Airway epithelial cell (primary cell): ENCODE measurements at places on chromosomes 2 and 18. TPM values are rescaled to one million over a fixed set of nuclear protein-coding genes. Genes with fewer than 3 reads are reported as not detected.

Gene HOXD11
- total RNA-seq: not detected in 2 replicates

Gene DSC3
- total RNA-seq: 129 and 148 TPM in 2 replicates

Gene IL1RN
- total RNA-seq: 163 and 193 TPM in 2 replicates

Gene CMPK2
- not detected in 2 replicates for total RNA-seq

Gene FAM237A
- total RNA-seq: not detected in 2 replicates

Gene ATP6V1B1
- total RNA-seq: not detected in 2 replicates

Gene CROCC2
- total RNA-seq: not detected in 2 replicates

Gene GKN1
- total RNA-seq: not detected in 2 replicates

Gene TAF4B
- 3.8 and 4.1 TPM in 2 replicates for total RNA-seq

Gene DSG1
- total RNA-seq: 46.9 and 48.9 TPM in 2 replicates

Gene DNAJC5G
- not detected in 2 replicates for total RNA-seq

Gene PLCD4
- total RNA-seq: 2.6 and 3.1 TPM in 2 replicates

Gene CAVIN2
- 4.9 and 7.9 TPM in 2 replicates for total RNA-seq

Gene DUSP2
- total RNA-seq: 4.9 and 6.5 TPM in 2 replicates

Gene MALL
- total RNA-seq: 126 and 169 TPM in 2 replicates

Gene GTF2A1L
- not detected in 2 replicates for total RNA-seq

Gene DPP10
- total RNA-seq: not detected in 2 replicates

Gene C2orf92
- 0.60 and 0.85 TPM in 2 replicates for total RNA-seq

Gene CHRND
- not detected in 2 replicates for total RNA-seq

Gene FBXO36
- total RNA-seq: 3.3 and 4.0 TPM in 2 replicates

Gene CRYGD
- total RNA-seq: not detected in 2 replicates

Gene MATN3
- total RNA-seq: 0.70 and 1.2 TPM in 2 replicates

Gene HRH4
- 0.07 TPM in 1 of 2 replicates, not detected in the other for total RNA-seq

Gene KIAA2012
- total RNA-seq: not detected in 2 replicates

Gene COLEC11
- total RNA-seq: not detected in 2 replicates

Gene CNGA3
- not detected in 2 replicates for total RNA-seq

Gene ZNF521
- total RNA-seq: 0.21 TPM in 1 of 2 replicates, not detected in the other

Gene PROKR1
- total RNA-seq: not detected in 2 replicates

Gene UCN
- total RNA-seq: 0.49 and 1.7 TPM in 2 replicates

Gene SIGLEC15
- total RNA-seq: 0.07 TPM in 1 of 2 replicates, not detected in the other

Gene BCL2
- total RNA-seq: 0.78 and 2.7 TPM in 2 replicates

Gene CHST10
- total RNA-seq: 3.7 and 4.6 TPM in 2 replicates

Gene RGPD6
- 6.2 and 11.9 TPM in 2 replicates for total RNA-seq

Gene IFIH1
- 5.2 and 8.0 TPM in 2 replicates for total RNA-seq

Gene WNT10A
- total RNA-seq: 13.2 and 16.2 TPM in 2 replicates

Gene GALNT14
- 22.8 and 28.1 TPM in 2 replicates for total RNA-seq

Gene HDAC4
- 5.4 and 19.3 TPM in 2 replicates for total RNA-seq

Gene RSAD2
- total RNA-seq: not detected in 2 replicates

Gene TUBB8B
- total RNA-seq: not detected in 2 replicates

Gene IL1RL1
- 0.56 and 1.1 TPM in 2 replicates for total RNA-seq

Gene POTEC
- not detected in 2 replicates for total RNA-seq

Gene SPOPL
- total RNA-seq: 5.4 and 8.5 TPM in 2 replicates

Gene TWIST2
- total RNA-seq: 10.0 and 14.7 TPM in 2 replicates

Gene DSC2
- total RNA-seq: 90.3 and 116 TPM in 2 replicates

Gene GRHL1
- total RNA-seq: 33.9 and 50.1 TPM in 2 replicates

Gene LYG1
- total RNA-seq: not detected in 2 replicates

Gene FOXI3
- total RNA-seq: not detected in 2 replicates

Gene ALK
- not detected in 2 replicates for total RNA-seq

Gene AFF3
- total RNA-seq: 0.14 and 0.28 TPM in 2 replicates

Gene SLC16A14
- 2.4 and 3.7 TPM in 2 replicates for total RNA-seq

Gene KCNG2
- 0.21 TPM in 1 of 2 replicates, not detected in the other for total RNA-seq

Gene AP1S3
- total RNA-seq: 49.8 and 75.5 TPM in 2 replicates

Gene CYP26B1
- 2.1 and 3.7 TPM in 2 replicates for total RNA-seq

Gene FSHR
- not detected in 2 replicates for total RNA-seq
